SJSA1 (cell line): ENCODE measurements at places on chromosomes 13 and 19. TPM values are rescaled to one million over a fixed set of nuclear protein-coding genes. Genes with fewer than 3 reads are reported as not detected.

Gene LILRB5
- not detected in 2 replicates for total RNA-seq

Gene ZNF578
- 0.58 TPM in 1 of 2 replicates, not detected in the other for total RNA-seq

Gene KLHL1
- not detected in 2 replicates for total RNA-seq

Gene VN1R4
- not detected in 2 replicates for total RNA-seq

Gene LRP3
- 2.1 and 2.9 TPM in 2 replicates for total RNA-seq

Gene NLRP11
- total RNA-seq, result not detected in 2 replicates

Gene ATCAY
- 0.03 and 0.26 TPM in 2 replicates for total RNA-seq

Gene PLVAP
- not detected in 2 replicates for total RNA-seq

Gene IRS2
- total RNA-seq, result 6.0 and 8.1 TPM in 2 replicates

Gene CBY2
- total RNA-seq, result not detected in 2 replicates

Gene IFI30
- 2.7 TPM in 1 of 2 replicates, not detected in the other for total RNA-seq

Gene FXYD7
- total RNA-seq, result not detected in 2 replicates

Gene TSSK6
- total RNA-seq, result 0.69 and 0.74 TPM in 2 replicates

Gene DBP
- total RNA-seq, result 2.2 and 2.7 TPM in 2 replicates

Gene UBE2L5
- not detected in 2 replicates for total RNA-seq

Gene AKT2
- total RNA-seq, result 64.6 and 71.9 TPM in 2 replicates

Gene WASF3
- total RNA-seq, result 0.18 TPM in 1 of 2 replicates, not detected in the other

Gene ITGBL1
- 63.3 and 100 TPM in 2 replicates for total RNA-seq
